ENCODE measurements at places on chromosomes 7 and 10.

DNA sequence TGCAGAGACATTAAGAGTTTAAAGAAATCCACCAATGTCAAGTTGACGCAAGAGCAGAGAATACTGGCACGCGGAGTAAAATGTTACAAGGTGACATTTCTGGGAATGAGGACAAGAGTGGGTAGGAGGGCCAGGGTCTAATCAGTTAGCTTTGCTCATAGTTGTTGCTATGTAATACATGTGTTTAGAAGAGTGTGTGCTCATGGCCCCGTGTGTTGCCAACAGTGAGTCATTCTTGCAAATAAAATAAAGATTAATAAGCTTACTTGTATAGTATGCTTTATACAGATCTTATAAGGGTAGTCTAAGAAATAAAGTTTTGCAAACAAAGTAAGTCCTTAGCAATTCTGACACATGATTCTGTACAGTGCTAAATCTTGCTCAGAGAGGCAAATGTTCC is 64.5 kb downstream of the DNMBP start:
- H3K36me3 ChIP-seq = no peaks in the 10 kb centered on the region
- H3K27me3 ChIP-seq = no peaks in the 10 kb centered on the region
- DNase-seq = no peak
- no peak overlapping the region for H3K27ac ChIP-seq
- no peaks in the 10 kb centered on the region for H3K4me1 ChIP-seq

GRCh38 chr7:16524332-16524731 is 2.3 kb upstream of the LRRC72 start:
- DNase-seq = no peak
- no peaks in the 10 kb centered on the region for H3K36me3 ChIP-seq
- no peak overlapping the region for H3K27ac ChIP-seq
- H3K27me3 ChIP-seq = no peaks in the 10 kb centered on the region

DNA sequence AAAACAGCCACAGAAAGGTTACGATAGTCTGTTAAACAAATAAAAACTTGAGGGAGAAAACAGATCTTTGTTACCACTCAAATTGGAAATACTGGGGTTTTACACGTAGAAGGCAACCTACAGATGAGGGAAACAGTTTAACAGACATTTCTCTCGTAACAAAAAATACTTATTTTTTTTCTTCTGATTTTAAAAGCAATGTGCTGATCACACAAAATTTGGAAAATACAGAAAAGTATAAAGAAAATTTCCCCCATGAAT is 211.7 kb downstream of the FAM107B start:
- no peak overlapping the region for H3K4me3 ChIP-seq
- H3K27ac ChIP-seq = no peak overlapping the region
- no peak for DNase-seq
- no peaks in the 10 kb centered on the region for H3K27me3 ChIP-seq
- H3K36me3 ChIP-seq = no peaks in the 10 kb centered on the region
- H3K4me1 ChIP-seq = peaks cover 2% of the 10 kb centered on the region

DNA sequence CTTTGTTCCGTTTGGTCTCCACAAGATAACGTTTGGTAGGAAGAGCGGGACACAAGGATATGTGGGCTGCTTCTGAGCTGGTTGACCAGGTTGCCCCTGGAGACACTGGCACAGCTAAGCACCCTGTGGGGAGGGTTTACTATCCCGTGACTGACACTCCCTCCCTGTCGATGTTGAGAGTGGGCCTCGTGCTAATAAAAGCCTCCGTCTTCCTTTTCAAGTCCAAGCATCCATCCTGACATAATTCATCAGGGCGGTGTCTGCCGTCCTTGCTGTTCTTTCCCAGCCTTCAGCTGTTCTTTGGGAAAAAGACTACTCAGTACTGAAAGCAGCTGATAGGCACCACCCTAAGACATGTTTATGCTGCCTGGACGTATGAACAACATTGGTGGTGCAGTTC is 49.6 kb downstream of the SHH start:
- H3K4me1 ChIP-seq = peaks cover 2% of the 10 kb centered on the region
- no peak for DNase-seq
- H3K27ac ChIP-seq = no peak overlapping the region

DNA sequence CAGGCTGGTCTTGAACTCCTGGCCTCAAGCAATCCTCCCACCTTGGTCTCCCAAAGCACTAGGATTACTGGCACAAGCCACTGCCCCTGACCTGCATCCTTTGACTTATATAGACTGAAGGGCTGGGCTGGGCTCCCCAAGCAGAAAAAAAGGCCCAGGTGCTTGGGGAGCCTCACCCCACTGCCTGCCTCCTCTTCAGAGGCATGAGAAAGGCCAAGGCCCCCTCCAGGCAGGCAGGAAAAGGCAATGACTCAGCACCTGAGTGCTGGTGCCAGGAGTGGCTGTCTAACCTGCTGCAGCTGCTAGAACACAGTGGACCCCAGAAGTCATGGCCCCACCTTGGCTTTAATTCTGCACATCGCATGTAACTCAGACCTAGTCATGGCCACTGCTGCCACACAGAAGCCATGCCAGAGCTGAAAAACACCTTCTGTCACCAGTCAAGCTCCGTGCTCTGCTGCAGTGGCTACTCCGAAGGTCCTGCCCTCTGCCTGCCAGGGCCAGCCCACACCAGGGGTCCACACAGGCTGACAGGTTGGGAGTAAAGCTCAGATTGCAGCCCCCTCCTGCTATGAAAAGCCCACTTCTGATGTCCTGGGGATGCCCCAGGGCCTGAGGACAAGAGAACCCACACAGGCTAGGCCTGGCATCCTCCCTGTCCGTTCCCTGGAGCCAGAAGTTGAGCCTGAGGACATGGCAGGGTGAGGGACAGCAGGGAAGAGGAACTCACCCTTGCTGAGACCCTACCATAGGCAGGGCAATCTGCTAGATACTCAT is 48.5 kb downstream of the GRID1 start:
- no peaks in the 10 kb centered on the region for H3K4me1 ChIP-seq
- no peaks in the 10 kb centered on the region for H3K27me3 ChIP-seq
- no peak overlapping the region for H3K4me3 ChIP-seq
- DNase-seq = peak; percentile 23
- H3K27ac ChIP-seq = no peak overlapping the region
- H3K36me3 ChIP-seq = no peaks in the 10 kb centered on the region

- H3K4me3 ChIP-seq = no peak overlapping the region
- no peaks in the 10 kb centered on the region for H3K4me1 ChIP-seq
- H3K27me3 ChIP-seq = no peaks in the 10 kb centered on the region
- no peaks in the 10 kb centered on the region for H3K36me3 ChIP-seq
- H3K27ac ChIP-seq = no peak overlapping the region
- no peak for DNase-seq
These were observed 9.8 kb upstream of the ZNF727 start for GRCh38 chr7:64035388-64035787.

DNA sequence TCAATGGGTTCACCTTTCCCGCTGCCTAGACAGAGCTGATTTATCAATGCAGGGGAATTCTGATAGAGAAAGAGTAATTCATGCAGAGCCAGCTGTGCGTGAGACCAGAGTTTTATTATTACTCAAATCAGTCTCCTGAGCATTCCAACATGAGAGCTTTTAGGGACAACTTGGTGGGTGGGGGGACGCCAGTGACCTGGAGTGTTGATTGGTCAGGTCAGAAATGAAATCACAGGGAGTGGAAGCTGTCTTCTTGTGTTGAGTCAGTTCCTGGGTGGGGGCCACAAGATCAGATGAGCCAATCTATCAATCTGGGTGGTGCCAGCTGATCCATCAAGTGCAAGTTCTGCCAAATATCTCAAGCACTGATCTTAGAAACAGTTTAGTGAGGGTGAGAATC is 99.0 kb upstream of the CAV2 start:
- no peak for DNase-seq
- H3K27ac ChIP-seq = no peak overlapping the region
- H3K4me1 ChIP-seq = no peaks in the 10 kb centered on the region
- H3K4me3 ChIP-seq = no peak overlapping the region
- no peaks in the 10 kb centered on the region for H3K36me3 ChIP-seq

DNA sequence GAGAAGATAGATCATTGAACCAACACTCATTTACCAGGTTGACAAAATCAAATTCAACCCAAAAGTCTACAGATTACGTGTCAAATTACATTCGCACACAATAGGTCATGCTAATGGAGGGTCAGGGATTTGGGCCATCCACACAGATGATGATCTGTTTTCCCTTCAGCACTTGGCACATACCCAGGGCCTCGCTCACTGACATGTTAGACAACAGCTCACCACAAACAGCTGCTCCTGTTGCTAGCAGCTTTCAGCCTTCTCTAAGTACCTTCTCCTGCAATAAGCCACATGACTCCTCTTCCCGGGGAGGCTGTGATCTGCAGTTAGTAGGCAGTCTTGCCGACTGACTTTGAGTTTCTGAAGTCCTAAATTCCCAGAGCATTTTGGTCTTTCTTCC is 18.4 kb downstream of the NKX2-3 start:
- H3K27me3 ChIP-seq = no peaks in the 10 kb centered on the region
- no peak overlapping the region for H3K4me3 ChIP-seq
- H3K36me3 ChIP-seq = no peaks in the 10 kb centered on the region
- no peak overlapping the region for H3K27ac ChIP-seq
- H3K4me1 ChIP-seq = no peaks in the 10 kb centered on the region
- DNase-seq = peak; percentile 55

GRCh38 chr7:156612930-156613329 is 27.6 kb upstream of the RNF32 start:
- no peaks in the 10 kb centered on the region for H3K27me3 ChIP-seq
- H3K36me3 ChIP-seq = no peaks in the 10 kb centered on the region
- H3K4me1 ChIP-seq = no peaks in the 10 kb centered on the region
- no peak for DNase-seq
- no peak overlapping the region for H3K4me3 ChIP-seq

DNA sequence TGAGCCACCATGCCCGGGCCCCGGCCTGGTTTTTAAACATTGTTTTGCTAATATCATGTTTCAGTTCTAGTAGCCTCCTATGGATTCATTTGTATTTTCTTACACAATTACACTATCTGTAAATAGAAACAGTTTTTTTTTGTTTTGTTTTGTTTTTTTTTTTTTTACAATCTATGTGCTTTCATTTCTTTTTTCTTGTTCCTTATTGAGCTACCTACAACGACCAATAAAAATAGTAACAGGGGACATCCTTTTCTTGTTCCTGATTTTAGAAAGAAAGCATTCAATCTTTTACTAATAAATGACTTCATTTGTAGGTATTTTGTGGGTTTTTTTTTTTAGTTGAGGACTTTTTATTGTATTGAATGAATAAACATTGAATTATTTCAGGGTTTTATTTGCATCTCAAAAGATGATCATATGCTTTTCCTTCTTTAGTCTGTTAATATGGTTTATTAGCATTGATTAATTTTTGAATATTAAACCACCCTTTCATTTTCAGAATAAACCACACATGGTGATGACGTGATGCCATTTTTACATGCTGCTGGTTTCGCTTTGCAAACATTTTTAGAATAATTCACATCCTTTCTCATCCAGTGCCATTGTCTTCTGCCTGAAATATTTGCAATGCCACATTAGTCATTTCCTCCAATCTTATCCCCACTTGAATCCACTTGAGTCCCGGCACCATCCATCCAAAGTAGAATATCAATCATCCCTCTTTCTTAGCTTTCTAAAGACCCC is 18.1 kb upstream of the AKR1E2 start:
- no peaks in the 10 kb centered on the region for H3K4me1 ChIP-seq
- no peak overlapping the region for H3K27ac ChIP-seq
- no peak overlapping the region for H3K4me3 ChIP-seq
- DNase-seq = peak; percentile 40
- no peaks in the 10 kb centered on the region for H3K36me3 ChIP-seq
- H3K27me3 ChIP-seq = no peaks in the 10 kb centered on the region

GRCh38 chr7:29329686-29330085 is 135.1 kb downstream of the CHN2 start:
- no peaks in the 10 kb centered on the region for H3K27me3 ChIP-seq
- no peaks in the 10 kb centered on the region for H3K36me3 ChIP-seq
- no peak overlapping the region for H3K4me3 ChIP-seq
- no peak overlapping the region for H3K27ac ChIP-seq
- no peak for DNase-seq
- H3K4me1 ChIP-seq = no peaks in the 10 kb centered on the region

Data from mesendoderm (in vitro differentiated cells).